ENCODE measurements at places on chromosomes 3 and 15.

- DNase-seq: no peak
Observed at GRCh38 chr3:152893647-152894046, 58.7 kb downstream of the P2RY1 start.

DNA sequence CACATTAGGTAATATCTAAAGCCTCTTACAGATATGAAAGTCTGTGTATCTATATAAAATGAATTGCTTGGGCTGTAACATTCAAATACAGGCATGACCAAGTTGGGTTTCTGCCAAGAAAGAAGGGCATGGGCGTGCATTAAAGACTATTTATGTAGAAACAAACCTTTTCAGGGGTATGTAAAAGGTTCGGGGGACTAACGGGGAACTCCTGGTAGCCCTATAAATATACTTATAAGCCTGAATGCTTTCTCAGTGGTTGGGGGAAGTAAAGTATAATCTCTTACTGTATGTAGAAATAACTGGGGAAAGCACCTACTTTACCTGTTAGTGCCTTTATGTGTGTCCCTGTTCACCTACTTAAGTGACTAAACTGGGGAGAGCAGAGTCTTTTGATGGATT is 154.5 kb upstream of the TBL1XR1 start:
- DNase-seq: no peak

- no peak for DNase-seq
Observed at GRCh38 chr3:52532517-52532837, 1.2 kb downstream of the NT5DC2 start.

GRCh38 chr15:56763141-56763895 is 30.0 kb upstream of the ZNF280D start:
- DNase-seq: no peak

- DNase-seq: peak; percentile 58
Observed at GRCh38 chr15:70853318-70853972, 512 bp downstream of the LARP6 start.

DNA sequence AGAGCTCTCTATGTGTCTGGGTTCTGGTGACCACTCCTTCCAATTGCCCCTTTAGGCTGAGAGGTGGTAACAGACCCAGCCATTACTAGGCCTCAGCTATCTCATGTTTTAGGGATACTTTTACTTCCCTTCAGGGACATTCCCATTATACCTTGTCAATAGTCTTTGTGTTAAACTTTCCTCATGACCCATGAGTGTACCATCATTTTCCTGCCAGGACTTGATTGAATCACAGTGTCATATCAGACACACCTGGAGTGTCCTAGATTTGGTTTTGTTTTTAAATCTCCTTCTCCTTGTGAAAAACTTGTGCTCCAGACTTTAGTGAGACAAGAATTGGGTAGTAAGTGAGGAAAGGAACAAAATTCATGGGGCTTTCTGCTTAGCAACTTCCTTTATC is 136.6 kb downstream of the KCNAB1 start:
- peak; percentile 84 for DNase-seq

GRCh38 chr3:123439806-123440580 is 8.9 kb downstream of the ADCY5 start:
- DNase-seq: no peak

- DNase-seq: no peak
Observed at GRCh38 chr3:39762537-39763070, 46.8 kb upstream of the MYRIP start.

DNA sequence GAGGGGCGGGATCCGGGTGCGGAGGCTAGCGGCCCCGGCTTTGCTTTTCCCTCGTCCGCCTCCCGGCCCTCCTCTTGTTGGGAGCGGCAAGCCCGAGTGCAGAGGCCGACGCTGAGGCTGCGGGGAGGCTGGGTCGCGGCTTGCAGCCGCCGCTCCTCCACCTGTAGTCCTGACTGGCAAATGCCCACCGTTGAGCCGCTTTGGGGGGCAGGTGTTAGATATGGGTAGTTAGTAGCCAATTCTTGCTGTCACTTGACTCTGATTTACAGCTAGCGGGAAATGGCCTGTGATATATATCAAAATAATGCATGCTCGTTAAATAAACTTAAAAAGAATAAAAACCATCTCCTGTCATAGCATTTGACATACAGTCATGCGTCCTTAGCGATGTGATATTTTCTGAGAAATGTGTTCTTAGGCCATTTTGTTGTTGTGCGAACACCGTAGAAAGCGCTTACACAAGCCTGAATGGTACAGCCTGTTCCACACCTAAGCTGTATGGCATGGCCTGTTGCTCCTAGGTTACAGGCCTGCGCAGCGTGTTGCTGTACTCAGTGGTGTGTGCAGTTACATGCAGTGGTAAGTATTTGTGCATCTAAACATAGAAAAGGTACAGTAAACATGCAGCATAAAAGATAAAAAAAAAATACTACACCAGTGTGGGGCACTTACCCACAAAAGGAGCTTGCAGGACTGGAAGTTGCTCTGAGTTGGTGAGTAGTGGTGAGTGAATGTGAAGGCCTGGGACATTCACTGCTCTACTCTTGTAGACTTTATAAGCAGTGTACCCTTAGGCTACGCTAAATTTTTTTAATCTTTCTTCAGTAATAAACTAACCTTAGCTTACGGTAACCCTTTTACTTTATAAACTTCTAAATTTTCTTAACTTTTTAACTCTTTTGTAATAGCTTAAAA is 873 bp downstream of the CAPN7 start:
- DNase-seq: peak; percentile 60

GRCh38 chr3:37501571-37502313 is 327.4 kb upstream of the LRRFIP2 start:
- DNase-seq: no peak

GRCh38 chr3:106768941-106769480 is 608.2 kb upstream of the CCDC54 start:
- DNase-seq: no peak

DNA sequence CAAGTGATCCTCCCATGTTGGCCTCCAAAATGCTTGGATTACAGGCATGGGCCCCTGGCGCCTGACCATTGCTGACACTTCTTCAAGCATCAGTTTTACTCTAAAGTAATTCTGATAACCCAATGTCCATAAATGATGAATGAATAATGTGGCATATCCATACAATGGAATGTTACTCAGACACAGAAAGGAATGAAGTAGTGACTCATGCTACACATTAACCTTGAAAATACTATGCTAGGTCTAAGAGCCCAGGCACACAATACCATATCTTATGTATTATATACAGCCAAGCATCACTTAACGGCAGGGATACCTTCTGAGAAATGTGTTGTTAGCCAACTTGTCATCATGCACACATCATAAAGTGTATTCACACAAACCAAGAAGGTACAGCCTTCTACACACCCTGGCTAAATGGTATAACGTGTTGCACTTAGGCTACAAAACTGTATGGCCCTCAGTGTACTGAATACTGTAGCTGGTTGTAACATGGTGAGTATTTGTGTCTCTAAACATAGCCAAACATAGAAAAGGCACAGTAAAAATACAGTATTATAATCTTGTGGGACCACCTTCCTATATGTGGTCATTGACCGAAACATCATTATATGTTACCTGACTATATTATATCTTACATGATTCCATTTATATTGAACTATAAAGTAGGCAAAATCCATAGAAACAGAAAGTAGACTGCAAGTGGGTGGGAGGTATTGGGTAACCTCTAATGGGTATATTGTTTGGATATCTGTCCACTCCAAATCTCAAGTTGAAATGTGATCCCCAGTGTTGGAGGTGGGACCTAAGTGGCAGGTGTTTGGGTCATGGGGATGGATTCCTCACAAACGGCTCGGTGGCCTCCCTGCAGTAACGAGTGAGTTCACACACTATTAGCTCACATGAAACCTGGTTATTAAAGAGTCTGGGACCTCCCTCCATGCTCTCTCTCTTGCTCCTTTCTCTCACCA is 31.4 kb downstream of the MKRN2 start:
- DNase-seq: peak; percentile 30

- no peak for DNase-seq
Observed at GRCh38 chr3:71107926-71108325, 475.6 kb downstream of the FOXP1 start.

GRCh38 chr3:136889947-136890346 is 27.9 kb downstream of the NCK1 start:
- DNase-seq: no peak

GRCh38 chr3:21705769-21706168 is 45.2 kb downstream of the ZNF385D start:
- DNase-seq: peak; percentile 47

- no peak for DNase-seq
Observed at GRCh38 chr15:29805043-29805707, 17.1 kb downstream of the TJP1 start.

DNA sequence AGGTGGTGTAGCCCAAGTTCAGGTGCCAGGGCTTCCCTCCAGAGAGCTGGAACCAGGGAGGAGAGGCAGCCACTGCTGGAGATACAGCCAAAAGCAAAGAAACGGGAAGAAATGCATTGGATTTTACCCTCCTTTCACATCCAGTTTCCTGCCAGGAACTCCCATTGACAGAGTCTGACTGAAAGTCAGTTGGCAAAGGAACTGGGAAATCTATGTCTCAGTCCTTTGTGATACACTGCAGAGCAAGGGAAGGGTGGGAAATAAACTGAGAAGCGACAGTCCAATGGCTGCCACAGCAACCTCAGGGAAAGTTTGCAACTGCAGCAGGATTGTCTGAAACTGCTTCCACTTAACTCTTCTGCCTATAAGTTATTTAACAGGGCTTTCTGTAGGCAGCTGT is 142.6 kb downstream of the SATB1 start:
- no peak for DNase-seq

DNA sequence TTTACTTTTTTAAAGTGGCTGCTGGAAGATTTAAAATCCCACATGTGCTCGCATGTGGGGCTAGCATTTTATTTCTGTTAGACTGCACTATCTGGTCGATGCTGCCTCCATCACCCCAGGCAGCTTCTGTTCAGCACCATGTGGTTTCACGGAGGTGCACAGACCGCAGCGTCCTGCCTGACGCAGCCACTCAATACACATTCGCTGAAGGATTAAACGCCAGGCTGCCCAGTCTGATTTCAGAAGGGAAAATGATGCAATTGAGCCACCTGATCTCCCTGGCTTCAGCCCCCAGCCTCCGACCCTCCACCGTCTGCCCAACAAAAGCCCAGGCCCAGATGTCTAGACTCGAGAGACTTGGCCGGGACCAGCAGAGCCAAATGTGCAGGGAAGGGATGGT is 84.5 kb downstream of the MEGF11 start:
- no peak for DNase-seq

GRCh38 chr3:100144255-100144866 is 30.1 kb upstream of the FILIP1L start:
- DNase-seq: no peak

DNA sequence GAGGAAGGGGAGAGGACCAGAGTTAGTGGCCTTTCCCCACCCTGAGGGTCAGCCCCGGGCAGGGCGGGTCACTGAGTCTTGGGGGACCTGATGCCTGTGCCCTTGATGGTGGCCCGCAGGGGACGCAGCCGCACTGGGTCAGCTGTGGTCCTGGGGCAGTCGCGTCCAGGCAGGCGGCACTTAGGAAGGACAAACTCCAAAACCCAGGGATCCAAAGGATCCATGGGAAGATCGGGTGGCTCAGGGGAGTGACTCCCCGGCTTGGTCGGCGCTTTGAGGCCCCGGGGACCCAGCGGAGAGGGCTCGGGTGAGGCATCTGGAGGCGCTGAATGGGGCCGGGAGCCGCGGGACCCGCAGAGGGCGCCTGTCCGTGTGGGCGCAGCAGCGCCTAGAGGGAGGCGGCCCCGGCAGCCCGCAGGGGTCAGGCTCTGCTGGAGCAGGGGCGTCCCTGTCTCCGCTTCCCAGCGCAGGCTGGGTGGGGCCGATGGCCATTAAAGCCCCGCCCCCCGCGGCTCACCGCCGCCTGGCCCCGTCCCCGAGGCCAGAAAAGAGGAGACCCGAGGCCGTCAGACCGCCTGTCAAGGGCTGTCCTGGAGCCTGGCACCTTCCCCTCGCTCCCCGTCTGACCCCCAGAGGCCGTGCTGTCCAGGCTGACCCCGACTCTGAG is 17.5 kb downstream of the CIDEC start:
- DNase-seq: no peak

DNA sequence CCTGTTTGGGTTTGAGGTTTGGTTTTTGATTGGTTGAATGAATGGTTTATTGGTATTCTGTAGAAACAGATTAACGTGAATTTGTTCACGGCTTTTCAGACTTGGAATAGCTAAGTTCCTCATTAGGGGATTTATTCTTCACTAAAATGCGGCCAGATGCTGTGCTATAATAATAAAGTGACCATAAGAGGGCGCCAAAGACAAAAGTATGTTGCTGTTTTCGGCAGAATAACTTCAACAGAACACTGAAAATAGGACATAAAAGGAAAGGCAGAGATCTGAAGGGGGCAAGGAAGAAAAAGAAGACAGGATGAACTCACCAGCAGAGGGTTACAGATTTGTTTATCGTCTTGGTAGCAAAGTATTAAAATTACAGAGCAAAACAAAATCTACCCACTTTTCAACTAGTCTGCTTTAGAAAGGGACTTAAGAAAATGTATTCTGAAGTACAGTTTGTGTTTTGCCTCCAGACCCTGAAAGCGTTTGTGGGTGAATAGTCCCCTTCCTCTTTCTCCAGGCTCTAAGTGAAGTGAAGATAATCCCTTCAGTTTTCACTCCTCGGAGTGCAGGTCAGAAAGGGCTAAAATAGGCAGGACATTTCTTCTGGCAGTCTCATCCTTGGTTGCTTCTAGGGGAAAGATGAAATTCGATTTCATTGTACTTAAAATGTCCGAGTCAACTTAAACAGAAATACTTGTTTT is 147.6 kb downstream of the IL20RB start:
- DNase-seq: no peak

Data from foreskin keratinocyte (primary cell).